Activated CD4-positive, CD25-positive, alpha-beta regulatory T cell treated with anti-CD3 and anti-CD28 coated beads, Interleukin-2, amount 50 U/mL, for 16 hours (primary cell): ENCODE measurements at places on chromosomes 2 and 18.

DNA sequence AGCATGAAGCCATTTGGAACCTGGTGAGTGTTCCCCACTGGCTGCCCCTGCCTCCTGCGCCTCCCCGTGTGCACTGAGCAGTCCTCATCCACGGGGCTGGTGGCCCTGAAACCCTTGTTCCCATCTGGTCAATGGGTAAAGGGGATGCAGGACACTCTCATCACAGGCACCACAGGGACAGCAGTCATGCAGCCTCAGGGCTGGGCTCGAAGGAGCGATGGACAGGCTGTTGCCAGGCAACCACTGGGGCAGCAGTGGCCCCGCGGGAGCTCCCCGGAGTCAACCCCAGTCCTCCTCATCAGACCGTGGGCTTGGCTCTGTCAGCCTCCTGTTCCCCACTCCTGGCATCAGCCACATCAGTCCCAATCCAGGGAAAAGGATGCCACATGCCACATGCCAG is 509.5 kb downstream of the EIPR1 start:
- no peak for DNase-seq

GRCh38 chr18:6830916-6831315 is 101.4 kb downstream of the ARHGAP28 start:
- no peak for DNase-seq

- no peak for DNase-seq
Observed at GRCh38 chr2:12847694-12848575, 131.2 kb downstream of the TRIB2 start.

GRCh38 chr2:46831051-46831868 is 84.3 kb downstream of the MCFD2 start:
- no peak for DNase-seq

DNA sequence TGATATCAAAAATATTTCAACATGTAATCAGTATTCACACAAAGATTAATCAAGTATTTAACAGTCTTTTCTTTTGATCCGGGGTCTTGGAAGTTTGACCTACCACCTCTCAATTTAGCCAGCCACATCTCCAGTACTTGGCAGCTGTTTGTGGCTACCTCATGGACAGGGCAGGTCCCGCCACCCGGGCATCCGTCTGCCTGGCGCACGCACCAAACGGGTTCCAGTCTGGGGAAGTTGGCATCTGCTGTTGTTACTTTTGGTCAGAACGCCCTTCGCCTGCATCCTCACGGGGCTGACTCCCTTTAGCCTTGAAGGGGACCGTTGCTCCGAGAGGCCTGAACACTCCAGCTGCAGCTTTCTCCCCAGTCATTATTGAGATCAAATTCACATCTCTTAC is 81.7 kb downstream of the NEDD4L start:
- DNase-seq, result no peak

- no peak for DNase-seq
Observed at GRCh38 chr2:23009545-23010149, 375.3 kb upstream of the KLHL29 start.

- DNase-seq, result no peak
Observed at GRCh38 chr2:126796931-126797621, 101.6 kb upstream of the TEX51 start.
